ENCODE measurements at places on chromosomes 1 and 21.

- no peak for DNase-seq
Measured at GRCh38 chr1:158272681-158273080, 17.0 kb upstream of the CD1C start.

DNA sequence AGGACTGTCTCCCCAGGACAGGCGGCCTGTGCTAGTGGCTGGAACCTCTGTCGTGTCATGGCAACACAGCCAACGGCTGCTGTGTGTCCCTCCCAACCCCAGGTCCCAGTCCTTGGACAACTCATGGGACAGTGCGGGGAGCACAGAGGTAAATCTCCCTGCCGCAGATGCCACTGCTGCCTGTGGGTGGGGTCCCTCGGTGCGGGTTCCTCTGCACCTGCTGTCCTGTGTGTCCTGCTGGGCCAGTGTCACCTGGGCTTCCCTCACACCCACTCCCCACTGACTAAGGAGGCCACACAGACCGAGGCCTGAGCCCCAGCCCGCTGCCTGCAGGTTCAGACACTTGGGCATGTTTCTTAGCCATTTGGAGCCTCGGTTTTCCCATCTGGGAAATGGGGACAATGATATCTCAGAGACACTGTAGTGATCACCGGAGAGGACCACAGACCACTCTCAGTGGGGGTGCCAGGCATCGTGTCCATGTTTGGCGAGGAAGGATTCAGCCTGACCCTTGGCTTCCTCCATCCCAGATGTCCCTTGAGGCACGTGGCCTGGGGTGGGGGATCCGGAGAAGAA, 96.5 kb downstream of the SIK1 start:
- no peak for DNase-seq

DNA sequence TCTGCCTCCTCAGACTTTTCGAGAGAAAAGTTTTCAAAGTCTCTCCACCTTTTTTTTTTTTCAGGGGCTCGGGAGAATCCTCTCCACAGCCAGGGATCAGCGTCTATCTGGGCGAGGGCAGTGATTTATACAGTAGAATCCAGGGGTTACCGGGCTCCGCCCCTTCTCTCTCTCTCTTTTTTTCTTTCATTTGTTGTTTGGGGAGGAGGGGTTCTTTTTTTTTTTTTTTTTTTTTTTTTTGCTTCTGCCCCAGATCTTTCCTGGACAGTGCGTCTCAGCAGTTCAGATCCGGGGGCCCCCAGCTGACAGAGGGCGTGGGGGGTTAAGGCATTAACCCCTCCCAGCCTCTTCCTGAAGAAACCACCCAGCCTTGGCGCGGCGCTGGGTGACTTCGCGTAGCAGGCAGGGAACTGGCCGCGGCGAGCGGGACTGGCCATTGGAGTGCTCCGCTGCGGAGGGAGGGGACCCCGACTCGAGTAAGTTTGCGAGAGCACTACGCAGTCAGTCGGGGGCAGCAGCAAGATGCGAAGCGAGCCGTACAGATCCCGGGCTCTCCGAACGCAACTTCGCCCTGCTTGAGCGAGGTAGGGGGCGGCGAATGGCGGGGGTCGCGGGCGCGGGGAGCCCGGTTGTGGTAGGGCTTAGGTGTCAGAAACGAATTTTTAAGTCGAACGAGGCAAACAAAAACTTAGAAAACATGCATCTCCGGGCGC, at the start of gene S1PR1:
S1PR1 (plus strand) TSS at position 504 of the 713 bp plus-strand sequence. CDS start 1,966 bp downstream, outside the sequence.
- peak; percentile 87 for DNase-seq

GRCh38 chr1:47699492-47700235, 261.8 kb downstream of the FOXD2 start:
- DNase-seq, result no peak

DNA sequence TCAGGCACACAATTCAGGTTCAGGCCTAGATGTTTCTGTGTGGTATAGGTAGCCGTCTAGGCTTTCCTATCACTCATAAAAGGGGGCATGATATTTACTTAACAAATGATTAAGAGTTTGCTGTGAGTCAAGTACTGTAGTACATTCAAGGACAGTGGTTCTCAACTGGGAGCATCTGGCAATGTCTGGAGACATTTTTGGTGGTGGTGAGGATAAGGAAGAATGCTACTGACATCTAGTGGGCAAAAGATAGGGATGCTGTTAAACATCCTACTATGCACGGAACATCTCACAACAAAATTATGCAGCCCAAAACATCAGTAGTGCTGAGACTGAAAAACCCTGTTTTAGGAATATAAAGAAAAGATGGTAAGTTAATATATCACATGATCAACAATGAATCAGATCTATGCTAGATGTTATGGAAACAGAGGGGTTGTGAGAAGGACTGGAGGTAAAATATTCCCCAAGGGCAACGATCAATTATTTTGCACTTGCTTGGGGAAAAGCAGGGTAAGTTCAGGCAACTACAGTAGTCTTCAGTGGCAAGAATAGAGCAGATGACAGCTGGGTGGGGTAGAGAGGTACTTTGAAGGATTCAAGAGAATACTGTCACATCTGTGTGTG, 4.9 kb downstream of the DNTTIP2 start:
- DNase-seq, result no peak

GRCh38 chr21:37430184-37430821, 63.7 kb downstream of the DYRK1A start:
- DNase-seq, result no peak

- no peak for DNase-seq
Measured at GRCh38 chr1:166929911-166930310, 45.4 kb downstream of the ILDR2 start.

Data from stimulated activated CD4-positive, alpha-beta T cell treated with anti-CD3 and anti-CD28 coated beads, Interleukin-15, amount 100 ng/mL, for 24 hours (primary cell).